ENCODE measurements at places on chromosomes 16 and 17.

DNA sequence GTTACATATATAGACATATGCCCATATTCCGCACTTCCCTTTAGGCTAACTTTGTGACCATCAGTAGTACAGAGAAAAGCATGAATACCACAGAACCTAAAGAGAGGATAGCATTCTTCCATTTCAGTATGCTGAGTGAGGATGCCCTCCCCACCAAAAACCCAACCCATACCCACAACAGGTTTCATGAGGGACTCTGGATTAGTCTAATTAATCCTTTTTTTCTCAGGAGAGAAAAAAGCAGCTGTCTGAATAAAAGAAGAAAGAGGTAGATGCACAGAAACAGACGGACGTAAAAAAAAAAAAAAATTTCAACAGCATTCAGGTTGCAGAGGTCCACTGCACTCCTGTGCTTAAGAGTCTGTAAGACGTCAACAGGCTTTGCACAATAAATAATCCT lies 6.7 kb downstream of the MMD start:
- no peak for DNase-seq

DNA sequence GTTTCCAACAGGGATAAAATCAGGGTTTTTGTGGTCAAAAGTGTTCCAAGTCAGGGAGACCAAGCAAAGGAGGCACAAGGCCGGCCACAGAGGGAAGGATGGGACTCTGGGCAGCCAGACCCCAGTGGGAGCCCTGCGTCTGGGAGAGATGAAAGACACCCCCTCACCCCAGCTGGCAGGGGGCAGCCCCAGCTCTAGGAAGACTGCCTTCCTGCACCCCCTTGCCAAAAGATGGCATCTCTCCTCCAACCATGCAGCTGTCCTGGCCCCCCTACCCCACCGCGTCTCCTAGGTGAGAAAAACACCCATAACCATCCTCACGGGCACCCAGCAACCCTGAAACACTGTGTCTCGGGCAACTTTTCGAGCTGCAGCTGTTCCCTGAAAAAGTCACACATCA lies 51.3 kb downstream of the CUEDC1 start:
- DNase-seq, result no peak

- DNase-seq, result no peak
These were observed 13.5 kb downstream of the ITGB4 start for GRCh38 chr17:75734674-75735294.

- DNase-seq, result no peak
These were observed 23.1 kb downstream of the CREBBP start for GRCh38 chr16:3857189-3858043.

- no peak for DNase-seq
These were observed 225.0 kb upstream of the SALL1 start for GRCh38 chr16:51376080-51376479.

DNA sequence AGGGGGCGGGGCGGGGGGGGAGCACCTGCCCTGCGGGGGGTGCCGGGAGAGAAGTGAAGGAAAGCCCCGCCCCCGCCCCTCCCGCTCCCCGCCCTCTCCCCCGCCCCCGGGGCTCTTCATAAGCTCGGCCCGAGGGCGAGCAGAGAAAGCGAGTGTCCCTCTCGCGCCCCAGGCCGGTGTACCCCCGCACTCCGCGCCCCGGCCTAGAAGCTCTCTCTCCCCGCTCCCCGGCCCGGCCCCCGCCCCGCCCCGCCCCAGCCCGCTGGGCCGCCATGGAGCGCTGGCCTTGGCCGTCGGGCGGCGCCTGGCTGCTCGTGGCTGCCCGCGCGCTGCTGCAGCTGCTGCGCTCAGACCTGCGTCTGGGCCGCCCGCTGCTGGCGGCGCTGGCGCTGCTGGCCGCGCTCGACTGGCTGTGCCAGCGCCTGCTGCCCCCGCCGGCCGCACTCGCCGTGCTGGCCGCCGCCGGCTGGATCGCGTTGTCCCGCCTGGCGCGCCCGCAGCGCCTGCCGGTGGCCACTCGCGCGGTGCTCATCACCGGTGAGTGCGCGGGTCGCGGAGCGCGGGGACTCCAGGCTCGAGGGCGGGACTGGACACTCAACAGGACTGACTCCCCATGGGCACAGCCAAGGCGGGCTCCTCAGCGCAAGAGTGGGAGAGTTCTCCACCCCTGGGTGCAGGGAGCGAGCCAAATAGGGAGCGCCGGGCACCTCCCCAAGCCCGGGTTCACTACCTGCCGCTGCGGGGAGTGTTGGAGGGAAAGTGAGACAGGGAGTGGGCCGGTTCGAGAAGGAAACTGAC lies at the start of gene HSD11B2:
HSD11B2 (plus strand) TSS at position 145 of the 798 bp plus-strand sequence; CDS start at position 273, 128 bp downstream.
- DNase-seq, result no peak

GRCh38 chr16:58931436-58931835 lies 197.3 kb upstream of the GOT2 start:
- no peak for DNase-seq

- DNase-seq, result no peak
These were observed 85.5 kb downstream of the MARCHF10 start for GRCh38 chr17:62722625-62723024.

GRCh38 chr17:40014375-40014980 lies 762 bp upstream of the CSF3 start:
- DNase-seq, result no peak

- no peak for DNase-seq
These were observed 61.0 kb downstream of the PLD6 start for GRCh38 chr17:17144916-17145665.

- no peak for DNase-seq
These were observed at the start of gene MARCHF10 for GRCh38 chr17:62807812-62808575. MARCHF10 (minus strand) TSS chr17:62808314; CDS start chr17:62801735, 6,579 bp downstream.

DNA sequence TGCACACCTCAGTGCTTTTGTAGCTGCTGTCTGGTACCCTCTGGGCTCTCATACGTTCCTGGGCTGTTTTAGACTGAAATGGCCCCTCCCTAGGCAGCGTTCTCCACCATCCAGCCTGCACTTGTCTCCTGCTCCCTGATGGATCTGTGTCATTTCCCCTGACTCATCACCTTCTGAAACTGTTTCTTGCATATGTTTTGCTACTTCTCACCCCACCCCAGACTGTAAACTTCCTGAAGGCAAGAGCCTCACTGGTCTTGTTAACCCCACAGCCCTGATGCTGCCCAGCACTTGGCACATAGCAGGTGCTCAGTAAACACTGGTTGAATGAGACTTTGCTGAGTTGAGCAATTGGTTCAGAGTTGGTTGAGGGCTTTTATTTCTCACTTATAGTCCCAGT lies 78.7 kb downstream of the CRISPLD2 start:
- no peak for DNase-seq

DNA sequence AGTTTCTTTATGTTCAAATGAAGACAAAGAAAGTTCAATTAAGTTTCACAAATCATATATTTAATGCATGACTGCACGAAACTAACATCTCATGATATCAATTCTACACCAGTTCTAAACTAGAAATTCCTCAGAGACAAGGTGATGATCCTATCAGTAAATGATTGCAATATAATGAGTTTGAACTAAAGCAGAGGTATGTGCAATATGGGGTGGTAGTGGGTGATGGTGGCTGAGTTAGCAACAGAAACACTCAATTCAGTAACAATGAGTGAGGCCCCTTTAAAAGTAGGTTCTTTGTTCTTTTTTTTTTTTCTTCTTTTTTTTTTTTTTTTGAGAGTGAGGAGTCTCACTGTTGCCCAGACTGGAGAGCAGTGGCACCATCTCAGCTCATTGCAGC lies 1551.7 kb upstream of the GOT2 start:
- DNase-seq, result no peak

DNA sequence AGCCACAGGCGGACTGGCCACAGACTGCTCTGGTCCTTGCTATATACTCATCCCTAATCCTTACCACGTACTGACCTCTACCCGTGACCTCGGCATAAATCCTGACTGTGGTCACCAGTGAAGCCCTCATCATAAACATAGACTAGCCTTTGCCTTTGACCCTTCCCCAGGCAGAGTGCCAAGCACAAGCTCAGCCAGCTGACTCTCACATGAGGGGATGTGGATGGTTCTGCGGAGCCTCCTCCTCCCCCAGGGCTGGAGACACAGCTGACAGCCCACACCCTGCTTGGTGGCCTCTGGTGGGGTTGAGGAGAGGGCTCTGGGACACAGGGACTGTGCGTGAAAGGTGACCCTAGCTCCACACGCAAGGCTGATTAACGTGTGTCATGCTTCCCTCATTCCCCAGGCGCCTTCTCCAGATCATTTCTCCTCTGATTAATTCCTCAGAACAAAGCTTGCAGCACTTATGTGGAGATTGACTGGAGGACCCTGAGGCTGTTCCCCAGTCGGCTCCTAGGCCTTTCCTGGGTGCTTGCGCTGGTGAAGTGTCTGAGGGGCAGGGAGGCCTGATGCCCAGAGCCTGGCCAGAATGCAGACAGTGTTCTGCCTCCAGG lies 241.5 kb upstream of the NLRP1 start:
- no peak for DNase-seq

- no peak for DNase-seq
These were observed 57.3 kb upstream of the MON1B start for GRCh38 chr16:77133706-77134105.

DNA sequence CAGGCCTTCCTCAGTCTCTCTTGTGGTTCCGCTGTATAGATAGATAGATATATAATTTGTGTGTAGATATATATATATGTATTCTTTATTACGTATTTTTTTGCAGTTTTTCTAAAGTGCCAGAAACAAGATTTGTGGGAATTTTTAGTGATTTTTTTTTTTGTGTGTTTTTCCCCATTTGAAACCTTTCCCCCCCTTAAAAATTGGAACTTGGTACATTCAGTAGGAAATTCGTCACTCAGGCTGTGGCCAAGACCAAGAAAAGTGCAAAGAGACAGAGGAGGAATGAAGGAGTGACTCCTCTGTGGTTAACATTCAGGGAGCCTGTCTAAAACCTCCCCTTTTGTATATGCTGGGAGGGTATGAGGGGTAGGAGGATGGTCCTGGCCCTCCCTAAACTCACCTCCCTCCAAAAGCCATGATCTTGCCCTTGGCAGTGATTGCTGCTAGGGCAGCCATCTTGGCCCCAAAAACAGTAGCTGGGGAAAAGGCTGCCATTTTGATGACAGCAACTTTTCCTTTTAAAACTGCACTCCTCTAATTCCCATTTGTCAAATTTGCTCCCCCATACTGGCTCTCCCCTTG lies 15.2 kb downstream of the CHRNB1 start:
- DNase-seq, result no peak

DNA sequence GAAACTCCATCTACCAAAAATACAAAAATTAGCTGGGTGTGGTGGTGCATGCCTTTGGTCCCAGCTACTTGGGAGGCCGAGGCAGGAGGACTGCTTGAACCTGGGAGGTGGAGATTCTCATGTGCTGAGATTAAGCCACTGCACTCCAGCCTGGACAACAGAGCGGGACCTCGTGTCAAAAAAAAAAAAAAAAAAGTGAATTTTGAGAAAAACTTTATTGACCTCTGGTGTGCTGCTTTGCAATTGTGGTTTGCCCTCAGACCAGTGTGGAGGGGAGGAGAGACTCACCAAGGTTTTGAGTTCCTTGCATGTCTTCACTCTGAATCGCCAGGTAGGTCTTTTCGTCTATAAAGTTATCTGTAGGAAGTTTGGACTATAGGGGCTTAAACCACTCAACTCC lies 145.2 kb downstream of the CPPED1 start:
- DNase-seq, result no peak

- DNase-seq, result no peak
These were observed 13.2 kb downstream of the C17orf50 start for GRCh38 chr17:35773679-35774425.

- no peak for DNase-seq
These were observed 23.6 kb upstream of the ENPP7 start for GRCh38 chr17:79706931-79707850.

- DNase-seq, result no peak
These were observed 6.8 kb upstream of the ATP2C2 start for GRCh38 chr16:84361546-84361945.

- no peak for DNase-seq
These were observed 199.5 kb upstream of the PMFBP1 start for GRCh38 chr16:72371307-72372086.

DNA sequence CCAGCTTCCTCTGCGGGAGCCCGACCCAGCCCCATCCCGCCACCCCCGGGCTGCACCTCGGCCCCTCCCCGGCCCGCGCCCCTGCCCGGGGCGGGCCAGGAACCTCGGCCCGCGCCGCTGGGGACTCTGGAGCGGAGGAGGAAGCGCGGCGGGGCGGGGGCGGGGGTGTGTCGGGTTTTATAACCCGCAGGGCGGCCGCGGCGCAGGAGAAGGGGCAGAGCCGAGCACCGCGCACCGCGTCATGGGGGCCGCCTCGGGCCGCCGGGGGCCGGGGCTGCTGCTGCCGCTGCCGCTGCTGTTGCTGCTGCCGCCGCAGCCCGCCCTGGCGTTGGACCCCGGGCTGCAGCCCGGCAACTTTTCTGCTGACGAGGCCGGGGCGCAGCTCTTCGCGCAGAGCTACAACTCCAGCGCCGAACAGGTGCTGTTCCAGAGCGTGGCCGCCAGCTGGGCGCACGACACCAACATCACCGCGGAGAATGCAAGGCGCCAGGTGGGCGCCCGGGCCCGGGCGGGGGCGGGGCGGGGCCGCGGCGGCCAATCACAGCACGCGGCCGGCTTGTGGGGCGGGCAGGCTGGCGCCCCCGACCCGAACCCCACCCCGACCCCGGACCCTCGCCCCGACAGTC lies at the start of gene ACE:
ACE (plus strand) TSS at position 208 of the 626 bp plus-strand sequence; CDS start at position 242, 34 bp downstream.
- no peak for DNase-seq

DNA sequence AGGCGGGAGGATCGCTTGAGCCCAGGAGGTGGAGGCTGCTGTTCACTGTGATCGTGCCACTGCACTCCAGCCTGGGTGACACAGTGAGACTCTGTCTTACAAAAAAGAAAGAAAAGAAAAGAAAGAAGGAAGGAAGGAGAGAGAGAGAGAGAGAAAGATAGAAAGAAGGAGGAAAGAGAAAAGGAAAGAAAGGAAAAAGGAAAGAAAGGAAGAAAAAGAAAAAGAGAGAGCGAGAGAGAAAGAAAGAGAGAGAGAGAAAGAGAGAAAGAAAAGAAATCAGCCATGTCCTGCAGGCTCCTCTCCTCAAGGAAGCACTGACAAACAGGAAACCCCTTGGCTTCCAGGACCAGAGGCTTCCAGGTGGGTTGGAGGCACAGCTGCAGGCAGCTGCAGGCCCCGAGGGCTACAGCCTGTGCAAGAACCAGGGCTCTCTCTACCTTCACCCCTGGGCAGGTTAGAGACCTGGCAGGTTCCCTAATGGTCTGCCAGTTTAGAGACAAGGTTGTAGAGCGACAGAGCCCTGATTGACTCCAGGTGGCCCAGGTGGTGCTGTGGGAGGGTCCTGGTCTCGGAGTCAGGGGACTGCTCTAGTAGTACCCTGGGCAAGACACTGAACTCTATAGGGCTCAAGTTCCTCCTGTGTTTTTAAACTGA lies 53.8 kb downstream of the PECAM1 start:
- no peak for DNase-seq

- no peak for DNase-seq
These were observed 41.3 kb downstream of the GINS3 start for GRCh38 chr16:58433569-58433951.

- DNase-seq, result no peak
These were observed 53.4 kb downstream of the RGS9 start for GRCh38 chr17:65190467-65191097.

DNA sequence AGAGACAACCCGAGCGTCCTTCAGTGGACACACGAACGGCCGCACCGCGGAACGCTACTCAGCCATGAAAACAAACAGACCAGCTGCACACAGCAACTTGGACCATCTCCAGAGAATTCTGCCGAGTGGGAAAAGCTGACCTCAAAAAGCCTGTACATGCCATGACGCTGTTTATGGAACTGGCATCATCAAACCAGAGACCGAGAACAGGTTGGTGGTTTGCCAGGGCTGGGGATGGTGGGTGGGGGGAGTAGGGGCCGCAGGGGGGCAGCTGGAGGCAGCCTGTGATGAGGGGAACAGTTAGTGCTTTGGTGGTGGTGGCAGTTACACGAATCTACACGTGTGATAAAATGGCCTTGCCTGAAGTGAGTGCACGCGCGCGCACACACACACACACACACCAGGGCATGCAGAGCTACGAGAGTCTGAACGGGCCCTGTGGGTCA lies 169.8 kb downstream of the LAT start:
- DNase-seq, result no peak

- DNase-seq, result no peak
These were observed 301.3 kb downstream of the SOX9 start for GRCh38 chr17:72422204-72422504.
